ENCODE measurements at places on chromosomes 4 and X. TPM values are rescaled to one million over a fixed set of nuclear protein-coding genes. Genes with fewer than 3 reads are reported as not detected.

Gene BEX5
- not detected for total RNA-seq

Gene CTAG2
- total RNA-seq, result not detected

Gene ARHGAP4
- 0.37 TPM for total RNA-seq

Gene USP51
- 1.2 TPM for total RNA-seq

Gene CPXCR1
- total RNA-seq, result not detected

All from subcutaneous preadipocyte (primary cell).